Stimulated activated CD4-positive, alpha-beta T cell treated with anti-CD3 and anti-CD28 coated beads, Interleukin-2, amount 100 ng/mL, for 24 hours (primary cell): ENCODE measurements at places on chromosomes 3 and 15.

DNA sequence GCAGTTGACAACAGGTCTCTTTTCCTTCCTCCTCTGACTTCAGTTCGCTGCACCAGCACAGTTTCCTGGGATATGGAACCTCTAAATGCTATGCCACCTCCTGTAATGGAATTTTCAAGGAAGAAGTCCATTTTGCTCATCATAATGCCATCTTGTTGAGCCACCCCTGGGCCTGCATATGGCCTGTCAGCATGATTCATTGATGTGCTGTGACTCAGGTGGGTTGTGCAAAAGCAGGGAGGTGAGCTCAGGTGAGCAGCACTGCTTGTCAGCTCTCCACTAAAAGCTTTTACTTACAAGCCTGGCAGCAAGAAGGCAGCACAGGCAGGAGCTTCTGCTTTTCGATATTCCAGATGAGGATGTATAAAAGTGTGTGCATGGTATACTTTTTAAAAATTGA, 247.1 kb upstream of the LMCD1 start:
- no peak for DNase-seq

GRCh38 chr15:101320501-101321052, 25.5 kb upstream of the SNRPA1 start:
- peak; percentile 62 for DNase-seq

DNA sequence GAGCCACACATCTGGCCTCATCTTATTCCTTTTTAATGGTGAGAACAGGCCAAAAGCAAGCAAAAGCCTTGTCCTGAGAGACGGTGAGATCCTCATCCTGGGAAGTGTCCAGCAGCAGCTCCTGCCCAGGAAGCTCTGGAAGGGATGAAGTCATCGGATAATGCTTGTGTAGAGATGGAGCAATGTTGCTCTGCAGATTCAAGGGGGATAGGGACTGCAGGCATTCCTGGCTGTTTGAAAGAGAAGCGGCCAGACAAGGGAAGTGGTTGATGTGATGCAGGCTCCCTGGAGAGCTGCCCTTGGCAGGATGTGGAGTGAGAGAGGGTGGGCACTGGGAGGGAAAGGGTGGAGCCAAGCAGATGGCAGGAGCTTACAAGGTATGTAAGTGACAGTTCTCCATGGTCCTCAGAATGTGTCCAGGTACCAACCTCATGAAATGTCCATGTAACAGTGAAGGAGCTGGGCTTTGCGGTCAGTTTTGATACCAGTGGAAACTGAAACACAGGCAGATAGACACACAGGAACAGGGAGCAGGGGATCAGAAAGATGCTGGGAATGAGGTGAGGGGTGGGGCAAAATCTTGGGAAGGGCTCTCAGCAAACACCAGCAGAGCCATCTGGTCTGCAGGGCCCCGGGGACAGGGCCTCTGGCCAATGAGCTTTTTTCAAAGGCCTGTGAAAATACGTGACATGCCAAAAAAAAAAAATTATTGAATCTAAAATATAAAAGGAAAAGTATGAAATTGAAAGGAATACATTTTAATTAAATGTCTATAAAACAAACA, 32.2 kb upstream of the LACTB start:
- no peak for DNase-seq

DNA sequence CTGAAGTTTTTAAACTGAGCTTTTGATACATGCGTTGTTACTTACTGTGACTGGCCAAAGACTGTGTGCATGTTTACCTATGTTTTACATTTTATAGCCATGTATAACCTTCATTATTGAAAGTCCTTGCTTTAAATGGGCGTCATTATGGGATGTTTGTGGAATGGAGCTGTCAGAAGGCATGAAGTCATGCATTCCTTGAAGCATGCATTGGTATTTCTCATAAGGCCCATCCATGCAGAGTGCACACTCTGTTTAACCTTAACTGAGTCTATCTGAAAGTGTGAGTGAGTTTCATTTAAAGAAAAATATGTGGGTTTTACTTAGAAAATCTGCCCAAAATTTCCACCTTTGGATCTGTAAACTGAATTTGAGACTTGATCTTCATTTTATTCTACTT, 51.1 kb downstream of the PSMD6 start:
- no peak for DNase-seq

DNA sequence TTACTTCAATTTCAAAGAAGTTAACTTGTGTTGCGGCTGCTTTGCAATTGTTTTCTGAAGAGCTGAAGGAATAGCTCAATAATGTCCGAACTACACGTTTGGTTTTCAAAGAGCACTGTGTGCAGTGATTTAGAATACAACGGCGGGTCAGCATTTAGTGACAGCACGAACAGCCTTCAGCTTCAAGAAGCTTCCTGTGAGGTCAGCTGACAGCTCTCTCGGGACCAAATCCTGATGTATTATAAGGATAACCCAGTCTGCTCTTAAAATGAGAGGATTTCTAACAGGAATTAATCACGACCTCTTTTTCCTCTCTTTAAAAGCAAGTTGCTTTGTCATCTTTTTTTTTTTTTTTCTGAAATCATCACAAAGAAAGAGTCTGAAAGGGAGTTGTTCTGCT, 97.9 kb upstream of the UNC13C start:
- DNase-seq, result no peak

GRCh38 chr3:30198162-30198561, 408.2 kb upstream of the TGFBR2 start:
- DNase-seq, result no peak

DNA sequence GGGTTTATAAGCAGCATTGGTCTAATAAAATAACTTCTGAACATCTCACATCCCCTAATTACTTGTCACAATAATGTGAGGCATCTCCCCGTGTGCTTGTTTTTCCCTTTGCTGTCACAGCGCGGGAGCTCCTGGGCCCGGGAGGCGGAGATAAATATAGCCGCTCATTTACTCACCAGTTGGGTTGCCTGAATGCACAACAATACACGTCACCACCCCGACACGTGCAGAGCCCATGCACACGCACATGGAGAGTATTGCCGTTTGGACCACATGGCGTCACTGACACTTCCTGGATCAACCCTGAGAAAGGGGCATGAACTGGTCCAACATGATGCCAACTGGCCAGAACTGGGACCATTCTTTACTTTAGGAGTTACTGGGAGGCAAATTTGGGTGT, 76.2 kb downstream of the MRPL46 start:
- DNase-seq, result no peak

GRCh38 chr3:186152889-186153292, 44.0 kb upstream of the ETV5 start:
- DNase-seq, result no peak

DNA sequence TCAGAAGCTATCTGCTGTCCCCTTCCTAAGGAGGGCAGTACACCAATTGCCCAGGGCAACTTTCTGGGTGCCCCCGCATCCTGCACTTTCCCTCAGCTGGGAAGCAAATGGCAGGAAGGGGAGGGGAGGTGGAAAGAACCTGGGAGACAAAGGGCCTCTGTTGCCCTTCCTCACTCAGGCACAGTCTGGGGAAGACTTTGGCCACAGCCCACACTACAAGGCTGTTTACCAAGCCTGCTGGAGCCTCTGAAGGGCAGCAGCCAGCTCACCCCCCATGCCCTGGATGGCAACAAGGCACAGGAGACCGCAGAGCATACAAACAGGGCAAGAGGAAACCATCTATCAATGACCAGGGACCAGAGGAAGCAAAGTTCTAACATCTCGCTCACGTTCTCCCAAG, 42.4 kb downstream of the ARRDC4 start:
- no peak for DNase-seq

- DNase-seq, result no peak
Observed at GRCh38 chr3:135991621-135992020, 26.1 kb downstream of the PPP2R3A start.

- no peak for DNase-seq
Observed at GRCh38 chr3:142863010-142863817, 25.7 kb downstream of the PCOLCE2 start.

DNA sequence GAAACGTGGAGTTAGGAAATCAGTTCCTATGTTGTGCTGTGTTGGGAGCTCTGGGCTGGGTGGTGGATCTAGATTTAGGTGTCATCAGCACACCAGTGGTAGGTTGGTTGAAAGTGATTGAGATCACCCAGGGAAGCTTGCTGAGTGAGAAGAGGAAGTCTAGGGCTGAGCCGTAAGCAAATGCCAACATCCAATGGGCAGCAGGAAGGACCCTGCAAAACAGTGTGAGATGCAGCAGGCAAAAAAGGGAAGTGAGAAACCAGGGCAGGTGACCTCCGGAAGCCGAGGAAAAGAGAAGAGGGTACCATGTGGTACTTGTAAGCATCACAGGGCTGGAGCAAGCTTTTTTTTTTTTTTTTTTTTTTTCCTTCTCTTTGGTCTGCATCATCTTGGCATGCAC, 15.9 kb upstream of the COPG1 start:
- no peak for DNase-seq

- DNase-seq, result no peak
Observed at GRCh38 chr15:67744331-67745072, 80.8 kb upstream of the SKOR1 start.

- no peak for DNase-seq
Observed at GRCh38 chr3:165748094-165748493, 89.1 kb downstream of the BCHE start.

DNA sequence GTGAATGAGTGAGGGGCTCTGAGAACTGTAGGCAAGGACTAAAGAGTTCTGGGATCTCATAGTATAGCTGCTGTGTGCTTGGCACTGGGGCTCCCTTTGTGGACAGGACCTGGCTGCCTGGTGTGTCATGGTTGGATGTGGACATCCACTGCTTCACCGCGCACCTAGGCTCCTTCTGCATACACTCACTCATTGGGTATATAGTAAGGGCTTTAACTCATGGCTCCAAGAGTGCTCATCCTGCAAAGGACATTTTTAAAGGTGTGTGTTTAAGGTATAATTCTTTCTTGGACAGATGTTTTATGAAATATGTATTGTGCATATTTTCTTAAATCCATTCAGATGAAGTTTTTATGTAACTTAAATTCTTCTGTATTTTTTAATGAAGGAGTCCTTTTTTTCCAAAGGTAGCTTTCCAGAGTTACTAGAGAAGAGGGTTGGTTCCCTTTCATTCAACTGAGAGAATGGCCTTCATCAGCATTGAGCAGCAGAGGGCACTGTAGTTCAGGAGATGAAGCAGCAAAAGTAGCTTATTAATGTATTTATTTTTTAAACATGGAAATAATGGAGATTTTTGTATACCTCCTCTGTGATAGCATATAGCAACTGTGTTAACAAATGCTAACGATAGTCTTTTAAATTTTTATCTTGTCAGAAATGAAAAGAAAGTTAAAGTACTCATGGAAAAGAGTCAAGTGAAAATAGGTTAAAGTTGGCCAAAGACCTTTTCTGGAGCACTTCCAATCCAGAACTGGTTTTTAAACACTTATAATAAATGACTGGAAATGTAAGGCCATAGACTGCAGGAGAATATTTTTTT, 25.2 kb downstream of the OXNAD1 start:
- peak; percentile 63 for DNase-seq

DNA sequence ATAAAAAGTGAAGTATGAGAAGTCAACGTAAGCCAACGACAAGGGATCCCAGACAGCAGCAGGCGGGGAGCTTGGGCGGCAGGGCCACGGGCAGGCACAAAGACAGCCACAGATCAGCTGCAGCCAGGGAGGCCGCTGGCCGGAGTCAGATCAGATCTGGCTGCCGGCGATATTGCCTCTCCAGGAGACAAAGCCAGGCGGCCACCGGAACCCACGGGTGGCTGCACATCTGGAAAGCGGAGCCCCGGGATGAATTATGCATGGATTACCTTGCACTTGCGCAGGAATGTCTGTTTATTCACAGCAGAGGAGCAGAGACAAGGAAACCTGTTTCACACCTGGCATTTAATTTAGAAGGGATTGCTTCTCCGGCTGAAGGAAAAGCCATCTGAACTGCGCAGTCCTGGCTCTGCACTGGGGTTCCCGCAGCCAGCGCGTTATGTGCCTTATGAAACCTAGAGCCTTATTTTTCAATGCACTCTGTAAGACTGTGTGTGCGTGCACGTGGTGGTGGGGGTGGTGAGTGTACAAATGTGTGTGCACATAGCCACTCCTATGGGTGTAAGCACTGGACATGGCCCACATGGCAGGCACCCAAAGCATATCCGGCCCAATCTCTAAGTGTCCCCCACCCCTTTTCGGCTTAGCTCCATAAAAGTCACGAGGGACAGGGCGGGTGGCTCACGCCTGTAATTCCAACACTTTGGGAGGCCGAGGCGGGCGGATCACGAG, 427.8 kb upstream of the MCTP2 start:
- DNase-seq, result no peak

DNA sequence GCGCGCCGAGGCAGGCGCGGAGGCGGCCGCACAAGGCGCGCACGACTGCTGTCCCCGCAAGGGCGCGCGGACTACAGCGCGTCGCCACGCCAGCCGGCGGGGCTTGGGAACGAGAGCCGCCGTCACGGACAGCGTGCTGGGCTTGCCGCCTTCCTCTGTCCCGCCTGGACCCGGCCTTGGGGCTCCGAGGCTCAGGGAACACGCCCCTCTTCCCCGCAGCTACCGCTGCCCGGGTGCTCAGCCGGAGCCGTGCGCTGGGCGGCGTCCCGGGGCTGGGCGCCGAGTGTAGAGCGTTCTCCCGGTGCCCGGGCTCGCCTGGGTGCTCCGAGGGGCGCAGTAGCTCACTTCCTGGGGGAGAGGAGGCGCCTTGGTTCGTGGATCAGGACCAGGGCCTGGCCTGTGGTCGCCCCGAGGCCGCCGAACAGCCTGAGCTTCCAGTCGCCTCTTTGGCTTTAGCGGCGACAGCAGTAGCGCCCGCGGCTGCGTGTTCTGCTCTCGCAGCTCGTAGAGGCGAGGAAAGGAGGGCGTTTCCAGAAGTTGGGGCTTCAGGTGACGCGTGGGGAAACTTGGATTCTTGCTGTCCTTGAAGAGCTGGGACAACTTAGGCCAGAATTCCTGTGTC, 226.7 kb upstream of the C2CD4B start:
- DNase-seq, result peak; percentile 31

- no peak for DNase-seq
Observed at GRCh38 chr15:88518903-88519302, 27.6 kb downstream of the DET1 start.

DNA sequence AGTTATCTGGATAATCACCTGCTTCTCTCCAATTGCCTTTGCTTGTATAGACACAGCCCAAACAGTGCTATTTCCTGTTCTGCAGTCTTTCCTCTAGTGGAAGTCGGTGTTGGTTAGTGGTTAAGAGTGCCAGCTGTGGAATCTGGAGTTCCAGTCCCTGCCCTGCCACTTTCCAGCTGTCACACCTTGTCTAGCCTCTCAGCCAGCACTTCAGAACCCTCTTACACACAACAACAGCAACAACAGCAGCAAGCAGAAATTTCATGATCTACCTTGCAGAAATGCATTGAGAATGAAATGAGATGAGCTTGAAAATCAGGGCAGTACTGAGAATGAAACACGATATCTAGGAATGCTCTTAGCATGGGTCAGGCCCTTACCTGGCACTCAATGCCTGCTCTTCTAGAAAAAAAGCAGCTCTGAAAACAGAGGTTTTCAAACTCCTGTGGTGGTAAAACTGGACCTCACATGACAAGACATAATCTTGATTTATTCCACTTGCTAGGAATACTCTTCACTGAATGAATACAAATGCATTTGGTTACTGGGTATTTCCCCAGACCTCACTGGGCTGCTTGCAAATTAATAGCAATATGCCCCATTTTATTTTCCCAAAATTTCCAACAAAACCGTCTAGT, 3.3 kb upstream of the WNT5A start:
- no peak for DNase-seq
